Immature natural killer cell (primary cell): ENCODE measurements at places on chromosomes 2 and 18.

DNA sequence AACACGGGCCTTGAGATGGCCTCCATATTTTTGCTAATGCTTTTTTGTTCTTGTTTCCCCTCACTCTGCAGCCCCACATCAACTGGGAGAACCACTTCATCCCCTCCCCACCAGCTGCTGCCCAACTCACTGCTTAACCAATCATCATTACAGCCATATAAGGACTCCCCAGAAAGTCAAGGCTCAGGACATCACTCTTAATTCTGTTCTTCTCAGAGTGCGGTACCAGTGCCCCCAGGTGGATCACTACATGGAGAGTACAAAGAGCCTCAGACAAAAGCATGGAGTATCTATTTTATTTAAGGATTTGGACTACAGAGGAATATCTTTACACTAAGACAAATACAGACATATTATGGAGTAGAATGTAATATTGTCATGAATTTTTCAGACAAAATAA is 340.6 kb downstream of the PAX3 start:
- DNase-seq, result no peak
- no peak overlapping the region for H3K4me3 ChIP-seq
- no peaks in the 10 kb centered on the region for H3K4me1 ChIP-seq
- no peak overlapping the region for H3K27ac ChIP-seq
- H3K36me3 ChIP-seq, result no peaks in the 10 kb centered on the region

GRCh38 chr2:107402330-107402729 is 424.4 kb upstream of the RGPD4 start:
- no peaks in the 10 kb centered on the region for H3K27me3 ChIP-seq
- H3K27ac ChIP-seq, result no peak overlapping the region
- H3K36me3 ChIP-seq, result no peaks in the 10 kb centered on the region
- DNase-seq, result no peak
- H3K4me1 ChIP-seq, result no peaks in the 10 kb centered on the region

- no peak overlapping the region for H3K4me3 ChIP-seq
- peaks cover 14% of the 10 kb centered on the region for H3K36me3 ChIP-seq
- H3K27ac ChIP-seq, result no peak overlapping the region
- H3K4me1 ChIP-seq, result no peaks in the 10 kb centered on the region
Observed at GRCh38 chr2:134296301-134296700, 42.4 kb downstream of the MGAT5 start.

DNA sequence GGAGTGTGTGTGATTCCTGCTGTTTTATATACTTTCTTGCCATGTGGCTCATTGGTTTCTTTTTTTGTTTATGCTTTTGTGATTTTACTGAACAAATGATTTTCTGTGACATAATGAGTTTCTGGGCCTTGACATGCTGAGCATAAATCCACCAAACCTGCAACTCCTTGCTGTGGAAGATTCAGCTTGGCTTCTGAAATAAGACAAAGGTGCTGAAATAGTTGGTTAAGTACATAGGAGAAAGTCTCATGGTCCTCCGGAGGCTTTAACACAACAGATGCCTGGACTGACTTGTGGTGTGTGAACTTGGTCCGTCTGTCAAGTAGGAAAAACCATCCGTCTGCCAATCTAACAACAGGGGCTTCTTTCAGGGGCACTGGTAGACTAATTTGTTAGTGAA is 315.3 kb upstream of the CXCR4 start:
- no peak overlapping the region for H3K4me3 ChIP-seq
- H3K27me3 ChIP-seq, result peaks cover 7% of the 10 kb centered on the region
- H3K36me3 ChIP-seq, result no peaks in the 10 kb centered on the region
- no peaks in the 10 kb centered on the region for H3K4me1 ChIP-seq
- no peak for DNase-seq
- no peak overlapping the region for H3K27ac ChIP-seq

DNA sequence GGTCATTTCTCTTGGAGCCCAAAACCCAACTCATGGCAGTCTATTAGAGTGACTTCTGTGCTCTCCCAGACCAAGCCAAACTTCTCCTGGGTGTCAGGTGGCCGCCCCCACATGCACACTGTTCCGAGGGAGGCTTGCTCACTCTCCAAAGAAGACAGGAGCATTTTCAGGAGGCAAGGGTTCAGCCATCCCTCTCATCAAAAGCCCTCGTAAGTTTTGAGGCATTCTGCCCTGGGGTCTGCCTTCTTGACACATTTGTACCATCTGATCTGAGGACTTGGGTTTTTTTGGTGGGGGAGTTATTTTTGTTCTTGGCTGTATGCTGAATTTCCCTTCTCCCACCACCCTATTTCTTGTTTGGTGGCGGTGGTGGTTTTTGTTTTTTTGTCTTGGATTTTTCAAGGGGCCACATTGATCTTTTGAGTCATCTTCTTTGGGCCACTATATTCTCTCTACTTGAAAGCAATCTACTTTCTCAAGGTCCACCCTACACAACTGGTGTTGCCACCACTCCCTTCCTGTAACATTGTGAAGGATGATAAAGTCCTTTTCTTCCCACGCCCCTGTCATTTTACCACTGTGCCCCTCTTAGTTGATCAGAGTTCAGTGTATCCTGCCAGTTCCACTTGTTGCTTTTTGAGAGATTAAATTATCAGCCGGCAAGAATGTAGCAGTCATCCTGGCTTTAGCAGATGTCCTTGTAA is 255.8 kb downstream of the CYP26B1 start:
- no peak for DNase-seq
- H3K27me3 ChIP-seq, result peaks cover 5% of the 10 kb centered on the region
- H3K27ac ChIP-seq, result no peak overlapping the region

DNA sequence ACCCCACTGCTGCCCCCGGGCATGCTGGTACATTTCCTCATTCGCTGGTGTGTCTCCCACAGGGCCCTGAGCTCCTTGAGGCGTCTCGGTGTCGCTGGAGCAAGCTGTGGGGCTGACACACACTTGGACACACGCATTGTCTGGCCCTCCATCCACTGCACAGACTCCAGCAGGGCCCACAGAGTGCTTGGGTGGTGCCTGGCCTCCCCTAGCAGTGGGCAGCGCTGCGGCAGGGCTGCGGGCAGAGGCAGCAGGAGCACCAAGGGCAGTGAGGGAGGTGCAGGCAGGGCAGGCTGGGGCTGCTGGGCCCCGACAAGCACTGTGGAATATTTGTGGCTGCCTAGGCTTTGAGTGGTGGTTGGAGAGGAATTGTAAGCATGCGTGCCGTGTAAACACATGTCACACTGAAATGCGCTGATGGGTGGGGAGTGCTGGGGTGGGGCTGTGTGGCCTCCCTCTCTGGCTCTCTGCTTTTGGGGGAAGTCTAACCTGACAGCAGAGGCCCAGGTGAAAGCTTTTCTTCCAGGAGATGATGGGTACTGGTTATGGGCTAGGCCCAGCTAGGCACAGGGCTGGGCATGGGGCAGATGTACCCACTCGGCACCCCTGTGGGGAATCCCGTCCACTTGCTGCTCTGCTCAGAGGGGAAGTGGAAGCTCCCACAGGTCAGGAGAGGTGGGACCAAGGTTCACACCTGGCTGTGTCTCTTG is 55.5 kb upstream of the HS6ST1 start:
- H3K27me3 ChIP-seq, result peaks cover 4% of the 10 kb centered on the region
- DNase-seq, result no peak
- peaks cover 12% of the 10 kb centered on the region for H3K4me1 ChIP-seq

GRCh38 chr2:182784777-182785176 is 68.7 kb downstream of the DNAJC10 start:
- no peak for DNase-seq
- H3K27ac ChIP-seq, result no peak overlapping the region
- peaks cover 22% of the 10 kb centered on the region for H3K36me3 ChIP-seq
- H3K27me3 ChIP-seq, result no peaks in the 10 kb centered on the region
- no peaks in the 10 kb centered on the region for H3K4me1 ChIP-seq

- no peak overlapping the region for H3K4me3 ChIP-seq
- no peaks in the 10 kb centered on the region for H3K36me3 ChIP-seq
- H3K4me1 ChIP-seq, result no peaks in the 10 kb centered on the region
- no peak overlapping the region for H3K27ac ChIP-seq
- no peak for DNase-seq
- no peaks in the 10 kb centered on the region for H3K27me3 ChIP-seq
Observed at GRCh38 chr2:47541848-47542450, 139.0 kb downstream of the MSH2 start.

- peaks cover 44% of the 10 kb centered on the region for H3K4me1 ChIP-seq
- peak overlapping the region; percentile 97 for H3K4me3 ChIP-seq
- peak overlapping the region; percentile 99 for H3K27ac ChIP-seq
- no peaks in the 10 kb centered on the region for H3K36me3 ChIP-seq
- peak; percentile 13 for DNase-seq
- peaks cover 12% of the 10 kb centered on the region for H3K27me3 ChIP-seq
Observed at GRCh38 chr2:131105950-131106801, 1.0 kb downstream of the PLEKHB2 start.

DNA sequence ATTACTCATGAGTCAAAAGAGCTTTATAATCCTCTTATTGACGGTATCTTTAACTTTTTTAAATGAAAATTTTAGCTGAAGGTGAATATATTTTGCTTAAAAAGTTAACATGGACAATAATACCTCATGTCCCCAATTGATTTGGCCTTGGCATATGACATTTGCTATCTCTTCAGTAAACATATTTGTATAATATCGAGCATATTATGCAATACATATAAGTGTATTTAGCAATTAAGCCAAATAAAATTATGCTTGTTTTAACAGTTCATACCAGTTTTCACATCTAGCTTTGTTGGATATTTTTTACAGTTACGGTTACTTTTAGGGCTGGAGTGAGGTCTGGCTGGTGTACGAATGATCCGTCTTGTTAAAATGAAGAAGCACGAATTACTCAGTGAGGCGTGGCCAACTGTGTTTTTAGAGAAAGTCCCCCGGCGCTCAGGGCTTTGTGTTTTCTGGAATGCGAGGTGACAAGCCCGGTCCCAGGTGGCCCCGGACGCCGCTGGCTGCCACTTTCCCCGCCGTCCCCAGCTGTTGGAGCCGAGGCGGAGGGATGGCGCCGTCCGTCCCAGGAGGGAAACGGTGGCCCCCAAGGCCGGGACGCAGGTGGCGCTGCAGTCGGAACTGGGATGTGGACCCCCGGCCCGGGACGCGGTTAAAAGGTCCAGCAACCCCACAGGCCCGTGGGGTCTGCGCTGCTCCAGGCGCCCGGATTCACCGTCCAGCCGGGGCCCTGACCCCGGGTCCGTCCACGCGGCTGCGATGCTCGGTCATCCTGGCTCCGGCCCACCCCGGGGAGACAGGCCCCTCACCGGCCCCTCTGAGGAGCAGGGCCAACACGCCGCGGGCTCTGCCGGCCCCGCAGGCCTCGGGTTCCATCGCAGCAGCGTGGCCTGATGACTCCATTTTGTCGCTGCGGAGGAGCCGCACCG is 41.3 kb downstream of the TMEM18 start:
- H3K4me1 ChIP-seq, result peaks cover 5% of the 10 kb centered on the region
- H3K27me3 ChIP-seq, result no peaks in the 10 kb centered on the region
- no peak for DNase-seq

- no peaks in the 10 kb centered on the region for H3K27me3 ChIP-seq
- no peak for DNase-seq
- H3K4me1 ChIP-seq, result no peaks in the 10 kb centered on the region
- H3K27ac ChIP-seq, result no peak overlapping the region
- no peak overlapping the region for H3K4me3 ChIP-seq
Observed at GRCh38 chr2:33242845-33243244, 233.6 kb upstream of the RASGRP3 start.
